ENCODE measurements at places on chromosomes 1 and 21. TPM values are rescaled to one million over a fixed set of nuclear protein-coding genes. Genes with fewer than 3 reads are reported as not detected.

DNA sequence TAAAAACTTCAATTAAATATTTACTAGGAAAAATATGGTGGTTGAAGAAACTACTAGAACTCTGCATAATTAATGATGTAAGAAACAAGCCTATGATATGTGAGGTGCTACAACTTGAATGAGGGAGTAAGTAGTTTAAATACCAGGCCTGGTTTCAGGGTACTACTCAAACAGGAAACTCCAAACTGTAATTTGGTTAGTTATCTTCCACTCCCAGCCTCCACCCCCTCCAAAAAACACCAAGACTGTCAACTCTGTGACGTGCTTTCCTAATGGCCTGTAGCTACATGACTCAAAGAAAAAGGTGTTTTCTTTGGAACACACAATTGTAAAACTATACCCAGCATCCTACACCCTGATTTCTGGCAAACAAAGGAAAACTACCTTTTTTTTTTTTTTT lies 55.9 kb upstream of the RCC1 start:
- H3K36me3 ChIP-seq: no peaks in the 10 kb centered on the region
- no peak overlapping the region for H3K27ac ChIP-seq
- no peak for DNase-seq

- DNase-seq: peak; percentile 91
- H3K4me1 ChIP-seq: peaks cover 19% of the 10 kb centered on the region
- no peaks in the 10 kb centered on the region for H3K36me3 ChIP-seq
- no peak overlapping the region for H3K27ac ChIP-seq
- no peak overlapping the region for H3K4me3 ChIP-seq
Measured at GRCh38 chr1:119549719-119550132, 42.7 kb downstream of the HSD3B1 start.

GRCh38 chr1:77375990-77376389 lies 94.2 kb downstream of the AK5 start:
- DNase-seq: no peak
- H3K27ac ChIP-seq: no peak overlapping the region
- H3K36me3 ChIP-seq: no peaks in the 10 kb centered on the region
- H3K27me3 ChIP-seq: no peaks in the 10 kb centered on the region
- no peaks in the 10 kb centered on the region for H3K4me1 ChIP-seq
- H3K4me3 ChIP-seq: no peak overlapping the region

GRCh38 chr1:84426376-84426775 lies 28.1 kb downstream of the DNASE2B start:
- H3K4me3 ChIP-seq: no peak overlapping the region
- no peaks in the 10 kb centered on the region for H3K36me3 ChIP-seq
- DNase-seq: no peak

- H3K4me1 ChIP-seq: no peaks in the 10 kb centered on the region
- DNase-seq: no peak
- H3K4me3 ChIP-seq: no peak overlapping the region
- no peaks in the 10 kb centered on the region for H3K36me3 ChIP-seq
Measured at GRCh38 chr1:161267321-161267720, 8.8 kb downstream of the PCP4L1 start.

TRABD2B gene
- total RNA-seq: 1.00 TPM

DNA sequence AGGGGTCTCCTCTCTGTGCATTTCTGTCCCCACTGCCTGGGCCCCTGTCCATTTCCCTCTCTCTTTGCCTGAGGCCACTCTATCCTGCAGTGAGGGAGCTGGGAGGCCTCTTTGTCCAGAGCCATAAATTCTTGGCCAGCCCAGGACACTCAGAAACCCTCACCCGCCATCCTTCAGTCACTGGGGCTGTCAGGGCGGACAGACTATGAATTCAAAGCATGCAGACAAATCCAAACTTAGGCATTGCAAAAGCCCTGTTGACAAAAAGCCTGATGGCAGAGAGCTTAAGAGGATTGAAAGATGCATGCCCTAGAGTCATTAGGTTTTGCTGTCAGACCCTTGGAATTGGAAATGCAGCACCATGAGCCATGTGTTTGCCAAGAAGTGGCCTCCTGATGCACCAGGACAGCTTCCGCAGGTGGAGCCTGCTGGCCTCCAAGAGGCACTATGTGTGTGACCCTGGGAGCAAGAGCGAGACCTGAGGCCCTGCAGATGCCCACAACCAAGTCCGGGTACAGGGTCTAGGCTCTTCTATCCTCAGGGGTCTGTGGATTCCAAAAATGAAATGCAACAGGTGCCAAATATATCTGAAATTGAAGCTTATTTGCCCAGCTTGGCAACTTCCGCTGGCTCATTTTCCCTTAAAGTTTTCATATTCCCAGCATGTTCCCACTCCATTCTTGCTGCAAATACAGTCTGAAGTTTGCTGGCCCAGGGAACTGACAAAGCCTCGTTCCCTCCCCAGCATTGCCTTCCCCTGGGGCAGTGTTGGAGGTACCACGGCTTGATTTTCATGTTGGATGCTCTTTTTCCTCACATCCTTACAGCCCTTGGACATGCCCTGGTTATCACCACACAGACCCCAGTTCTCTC lies 177.9 kb downstream of the PGBD5 start:
- H3K4me1 ChIP-seq: no peaks in the 10 kb centered on the region
- H3K27ac ChIP-seq: no peak overlapping the region
- H3K36me3 ChIP-seq: no peaks in the 10 kb centered on the region
- no peak for DNase-seq

- H3K4me3 ChIP-seq: no peak overlapping the region
- no peaks in the 10 kb centered on the region for H3K27me3 ChIP-seq
- no peak for DNase-seq
- no peaks in the 10 kb centered on the region for H3K36me3 ChIP-seq
- H3K4me1 ChIP-seq: no peaks in the 10 kb centered on the region
- no peak overlapping the region for H3K27ac ChIP-seq
Measured at GRCh38 chr21:46416551-46416950, 42.1 kb upstream of the DIP2A start.

DNA sequence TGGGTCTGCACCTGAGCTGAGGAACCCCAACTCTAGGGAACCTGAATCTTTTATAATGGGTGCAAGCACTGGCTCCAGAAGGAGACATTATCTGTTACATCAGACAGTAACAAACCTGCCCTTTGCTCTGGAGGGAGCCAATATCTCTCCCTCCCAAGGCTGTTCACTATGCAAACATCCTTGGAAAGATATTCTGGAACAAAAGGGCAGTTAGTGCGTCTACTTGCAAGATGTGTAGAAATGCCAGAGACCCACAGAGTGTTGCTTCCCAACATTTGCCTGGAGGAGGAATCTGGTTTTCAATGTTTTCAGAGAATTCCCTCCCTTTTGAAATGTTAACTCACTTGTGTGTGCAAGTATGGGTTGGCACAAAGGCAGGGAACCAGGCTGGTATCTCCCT lies 31.9 kb downstream of the UMODL1 start:
- H3K27ac ChIP-seq: peak overlapping the region; percentile 93
- peaks cover 29% of the 10 kb centered on the region for H3K4me1 ChIP-seq
- H3K36me3 ChIP-seq: no peaks in the 10 kb centered on the region

CASQ2 gene
- total RNA-seq: 0.08 TPM

- peak; percentile 51 for DNase-seq
- H3K27ac ChIP-seq: no peak overlapping the region
- no peaks in the 10 kb centered on the region for H3K27me3 ChIP-seq
- H3K4me1 ChIP-seq: peaks cover 14% of the 10 kb centered on the region
- no peaks in the 10 kb centered on the region for H3K36me3 ChIP-seq
Measured at GRCh38 chr1:173205146-173206051, 1.7 kb downstream of the TNFSF4 start.

- H3K27me3 ChIP-seq: no peaks in the 10 kb centered on the region
- H3K36me3 ChIP-seq: no peaks in the 10 kb centered on the region
- peak; percentile 44 for DNase-seq
- H3K4me1 ChIP-seq: peaks cover 22% of the 10 kb centered on the region
- H3K27ac ChIP-seq: peak overlapping the region; percentile 87
Measured at GRCh38 chr21:43910460-43910859, 45.4 kb downstream of the AGPAT3 start.

DNA sequence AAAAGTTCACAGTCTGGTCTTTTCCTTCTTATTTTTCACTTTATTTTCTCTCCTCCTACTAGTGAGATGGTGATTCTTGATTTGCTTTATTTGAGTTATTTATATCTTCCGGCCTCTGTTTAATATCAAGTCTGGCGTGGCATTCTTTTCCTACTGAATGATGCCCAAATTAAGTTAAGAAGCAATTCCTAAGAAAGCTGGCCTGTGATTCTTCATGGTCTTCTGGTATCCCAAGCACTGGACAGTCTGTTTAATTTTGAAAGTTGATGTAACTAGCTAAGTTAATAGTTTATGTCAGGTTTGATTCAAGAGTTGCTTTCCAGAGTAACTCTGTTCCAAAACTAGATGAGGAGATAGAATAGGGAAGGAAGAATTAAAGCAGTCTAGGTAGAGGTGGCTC lies 9.2 kb upstream of the ENAH start:
- H3K27me3 ChIP-seq: no peaks in the 10 kb centered on the region
- H3K4me3 ChIP-seq: no peak overlapping the region
- peaks cover 3% of the 10 kb centered on the region for H3K4me1 ChIP-seq
- DNase-seq: no peak
- no peaks in the 10 kb centered on the region for H3K36me3 ChIP-seq

GRCh38 chr1:61952675-61953074 lies 210.4 kb downstream of the PATJ start:
- H3K27ac ChIP-seq: no peak overlapping the region
- DNase-seq: no peak
- H3K27me3 ChIP-seq: no peaks in the 10 kb centered on the region
- no peaks in the 10 kb centered on the region for H3K36me3 ChIP-seq
- no peaks in the 10 kb centered on the region for H3K4me1 ChIP-seq

DNA sequence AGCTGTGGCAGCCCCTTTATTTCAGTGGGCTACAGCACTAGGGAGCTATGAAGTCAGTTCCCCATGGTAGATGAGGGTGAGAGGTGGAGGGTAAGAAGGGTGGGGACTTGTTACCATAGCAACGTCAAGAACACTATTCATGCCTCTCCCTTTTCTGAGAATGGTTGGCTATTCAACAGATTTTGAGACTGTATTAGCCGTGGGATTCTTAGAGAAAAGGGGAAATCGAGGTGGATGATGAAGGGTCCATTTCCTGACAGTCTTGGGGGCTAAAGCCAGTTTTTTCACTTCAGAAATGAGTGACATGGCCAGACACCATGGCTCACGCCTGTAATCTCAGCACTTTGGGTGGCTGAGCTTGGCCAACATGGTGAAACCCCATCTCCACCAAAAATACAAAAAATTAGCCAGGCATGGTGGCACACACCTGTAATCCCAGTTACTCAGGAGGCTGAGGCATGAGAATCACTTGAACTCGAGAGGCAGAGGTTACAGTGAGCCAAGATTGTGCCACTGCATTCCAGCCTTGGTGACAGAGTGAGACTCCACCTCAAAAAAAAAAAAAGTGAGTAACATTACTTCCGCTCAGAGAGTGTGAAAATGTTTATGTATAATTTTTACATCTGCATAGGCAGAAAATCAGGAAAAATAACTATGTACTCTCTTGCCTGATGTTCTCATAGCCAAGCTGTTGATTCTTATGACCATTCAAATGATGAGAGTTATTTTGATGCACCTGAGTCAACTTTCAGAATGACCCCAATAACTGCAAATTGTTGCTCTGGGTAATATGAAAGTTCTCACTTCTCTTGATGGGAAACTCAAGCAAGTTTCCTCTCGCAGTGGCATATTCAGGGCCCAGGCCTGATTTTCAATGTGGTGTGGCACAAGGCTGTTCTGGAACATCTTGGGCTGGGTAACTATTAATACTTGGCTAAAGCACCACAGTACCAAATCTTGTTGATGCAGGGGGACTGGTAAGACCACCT lies 23.2 kb upstream of the RGSL1 start:
- no peaks in the 10 kb centered on the region for H3K36me3 ChIP-seq
- no peak overlapping the region for H3K27ac ChIP-seq
- H3K27me3 ChIP-seq: no peaks in the 10 kb centered on the region
- H3K4me1 ChIP-seq: no peaks in the 10 kb centered on the region
- no peak overlapping the region for H3K4me3 ChIP-seq

DNA sequence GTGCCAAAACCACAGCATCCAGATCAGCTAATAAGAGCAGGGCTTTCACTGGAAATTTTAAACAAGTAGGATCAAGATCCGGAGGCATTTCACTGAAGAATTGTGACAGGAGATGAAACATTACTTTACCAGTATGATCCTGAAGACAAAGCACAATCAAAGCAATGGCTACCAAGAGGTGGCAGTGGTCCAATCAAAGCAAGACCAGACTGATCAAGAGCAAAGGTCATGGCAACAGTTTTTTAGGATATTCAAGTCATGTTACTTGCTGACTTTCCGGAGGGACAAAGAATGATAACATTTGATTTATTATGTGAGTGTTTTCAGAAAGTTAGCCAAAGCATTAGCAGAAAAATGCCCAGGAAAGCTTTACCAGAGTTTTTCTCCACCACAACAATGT lies 8.2 kb downstream of the ZSWIM5 start:
- no peak overlapping the region for H3K27ac ChIP-seq
- no peak for DNase-seq
- H3K36me3 ChIP-seq: no peaks in the 10 kb centered on the region
- H3K4me3 ChIP-seq: no peak overlapping the region
- H3K27me3 ChIP-seq: no peaks in the 10 kb centered on the region

- no peaks in the 10 kb centered on the region for H3K4me1 ChIP-seq
- H3K36me3 ChIP-seq: no peaks in the 10 kb centered on the region
- H3K4me3 ChIP-seq: no peak overlapping the region
- no peaks in the 10 kb centered on the region for H3K27me3 ChIP-seq
- peak; percentile 85 for DNase-seq
Measured at GRCh38 chr1:99481391-99481996, 164.4 kb upstream of the PALMD start.

ADORA1 gene
- total RNA-seq: 2.4 TPM

ZSWIM5 gene
- 4.1 TPM for total RNA-seq

DNA sequence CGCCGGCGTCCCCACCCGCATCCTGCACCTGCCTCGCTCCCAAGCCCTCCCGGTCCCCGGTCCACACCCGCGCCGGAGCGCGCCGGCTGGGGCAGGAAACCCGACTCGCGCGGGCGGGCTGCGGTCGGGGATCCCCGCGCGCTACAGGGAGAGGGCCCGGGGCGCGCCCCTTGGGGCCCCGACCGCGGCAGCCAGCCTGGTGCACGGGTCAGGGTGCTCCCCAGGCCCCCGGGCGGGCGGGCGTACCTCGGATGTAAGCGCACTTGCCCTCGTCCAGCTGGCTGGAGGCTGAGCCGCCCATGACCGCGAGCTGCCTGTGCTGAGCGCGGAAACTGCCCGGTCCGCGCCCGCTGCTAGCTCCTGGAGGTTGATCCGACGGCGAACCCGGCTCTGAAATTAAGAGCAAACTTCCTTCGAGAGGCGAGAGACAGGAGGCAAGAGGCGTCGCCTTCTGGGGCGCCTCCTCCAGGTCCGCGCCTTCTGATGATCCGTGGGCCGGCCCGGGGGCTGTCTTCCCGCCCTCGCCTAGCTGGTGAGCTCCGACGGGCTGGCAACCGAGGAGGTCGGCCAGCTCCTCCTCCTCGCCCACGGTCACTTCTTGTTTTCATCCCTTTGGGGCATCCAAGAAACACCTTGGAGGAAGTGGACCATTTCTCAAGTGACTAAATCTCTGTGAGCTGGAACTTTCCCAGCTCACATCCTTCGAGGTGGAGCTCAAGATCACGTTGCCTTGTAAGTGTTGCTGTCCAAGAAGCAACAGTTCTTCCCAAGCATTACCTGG lies at the start of gene NIBAN1:
Gene NIBAN1, minus strand, starts transcription at position 453 of the 781 bp plus-strand sequence. Its CDS starts 152 bp downstream, at position 301.
- no peaks in the 10 kb centered on the region for H3K36me3 ChIP-seq
- peak; percentile 52 for DNase-seq
- H3K27ac ChIP-seq: no peak within 1 kb of the TSS
- peak within 1 kb of the TSS; percentile 73 for H3K4me3 ChIP-seq
- peaks cover 33% of the 10 kb centered on the region for H3K27me3 ChIP-seq

GRCh38 chr1:86914601-86914997 lies at the start of gene HS2ST1:
Gene HS2ST1, plus strand, starts transcription at chr1:86914635.
- H3K4me3 ChIP-seq: peak within 1 kb of the TSS; percentile 86
- H3K27ac ChIP-seq: peak within 1 kb of the TSS; percentile 91
- DNase-seq: no peak
- H3K27me3 ChIP-seq: no peaks in the 10 kb centered on the region
- no peaks in the 10 kb centered on the region for H3K36me3 ChIP-seq

- no peak for DNase-seq
- H3K27me3 ChIP-seq: no peaks in the 10 kb centered on the region
- no peaks in the 10 kb centered on the region for H3K36me3 ChIP-seq
- H3K27ac ChIP-seq: no peak overlapping the region
Measured at GRCh38 chr1:9633493-9633892, 18.0 kb upstream of the PIK3CD start.
